ENCODE measurements at places on chromosomes 2 and 18. TPM values are rescaled to one million over a fixed set of nuclear protein-coding genes. Genes with fewer than 3 reads are reported as not detected.

- H3K4me1 ChIP-seq = no peaks in the 10 kb centered on the region
- no peak for DNase-seq
- H3K27ac ChIP-seq = no peak overlapping the region
- no peaks in the 10 kb centered on the region for H3K27me3 ChIP-seq
Observed at GRCh38 chr2:489838-490237, 187.4 kb downstream of the TMEM18 start.

DNA sequence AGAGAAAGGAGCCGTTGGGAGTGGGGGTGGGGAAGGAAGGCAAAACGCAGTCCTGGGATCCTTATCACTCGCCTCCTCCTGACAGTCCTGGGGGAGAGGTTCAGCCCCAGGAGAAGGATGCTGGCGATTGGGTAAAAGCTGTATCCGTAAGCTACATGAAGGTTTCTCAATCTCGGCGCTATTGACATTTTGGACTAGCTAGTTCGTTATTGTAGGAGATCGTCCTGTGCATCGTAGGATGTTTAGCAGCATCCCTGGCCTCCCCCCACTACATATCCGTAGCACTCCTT, 511 bp upstream of the TP53I3 start:
- H3K27me3 ChIP-seq = no peaks in the 10 kb centered on the region
- peaks cover 12% of the 10 kb centered on the region for H3K4me1 ChIP-seq
- H3K27ac ChIP-seq = no peak overlapping the region
- H3K4me3 ChIP-seq = peak overlapping the region; percentile 75
- DNase-seq = no peak

GRCh38 chr2:30178618-30179434, 32.0 kb downstream of the YPEL5 start:
- H3K27me3 ChIP-seq = no peaks in the 10 kb centered on the region
- H3K36me3 ChIP-seq = no peaks in the 10 kb centered on the region
- DNase-seq = peak; percentile 29
- H3K27ac ChIP-seq = no peak overlapping the region
- no peak overlapping the region for H3K4me3 ChIP-seq
- no peaks in the 10 kb centered on the region for H3K4me1 ChIP-seq

DNA sequence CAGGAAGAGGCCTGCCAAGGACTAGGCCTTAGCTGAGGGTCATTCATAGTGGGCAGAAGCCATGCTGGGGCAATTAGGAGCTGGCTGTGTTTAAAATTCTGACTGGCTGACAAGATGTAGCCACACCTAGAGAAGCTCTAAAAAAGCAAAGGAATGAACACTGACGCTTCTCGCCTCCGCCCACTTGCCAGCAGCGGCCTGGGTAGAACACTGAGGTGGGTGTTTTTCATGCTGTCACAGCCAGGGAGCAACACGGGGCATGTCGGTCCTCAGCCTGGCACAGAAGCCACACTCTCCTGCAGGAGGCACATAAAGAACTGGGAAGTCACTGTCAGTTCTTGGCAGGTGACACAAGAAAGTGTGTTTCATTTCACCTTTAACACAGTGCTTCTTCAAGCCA, 10.4 kb downstream of the CHST10 start:
- no peaks in the 10 kb centered on the region for H3K4me1 ChIP-seq
- H3K4me3 ChIP-seq = no peak overlapping the region
- no peaks in the 10 kb centered on the region for H3K27me3 ChIP-seq
- H3K36me3 ChIP-seq = peaks cover 6% of the 10 kb centered on the region
- no peak overlapping the region for H3K27ac ChIP-seq

DNA sequence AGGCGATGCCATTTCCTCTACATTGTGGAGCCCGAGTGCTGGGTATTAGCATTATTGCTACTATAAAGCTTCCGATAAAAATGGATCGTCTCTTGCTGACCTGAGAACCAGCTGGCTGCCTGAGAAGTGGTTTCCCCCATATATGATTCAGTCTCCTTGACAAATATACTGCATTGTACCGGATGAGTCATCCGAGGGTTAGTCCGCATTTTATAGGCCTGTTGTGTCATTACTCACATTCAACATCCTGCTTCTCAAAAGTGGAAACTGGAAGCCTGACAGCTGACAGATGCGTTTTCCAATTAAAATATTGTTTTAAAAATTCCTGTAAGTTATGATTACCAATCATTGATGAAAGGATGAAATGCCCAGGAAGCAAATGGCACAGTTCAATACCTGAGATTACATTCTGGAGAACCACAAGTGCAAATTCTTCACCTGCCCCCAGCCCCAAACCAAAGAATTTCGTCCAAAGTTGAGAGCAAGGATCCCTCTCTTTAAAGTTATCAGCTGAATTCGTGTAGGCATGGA, 65.7 kb downstream of the SPRED2 start:
- no peak overlapping the region for H3K27ac ChIP-seq
- no peak for DNase-seq
- no peaks in the 10 kb centered on the region for H3K27me3 ChIP-seq
- peaks cover 11% of the 10 kb centered on the region for H3K4me1 ChIP-seq
- H3K4me3 ChIP-seq = no peak overlapping the region

DNA sequence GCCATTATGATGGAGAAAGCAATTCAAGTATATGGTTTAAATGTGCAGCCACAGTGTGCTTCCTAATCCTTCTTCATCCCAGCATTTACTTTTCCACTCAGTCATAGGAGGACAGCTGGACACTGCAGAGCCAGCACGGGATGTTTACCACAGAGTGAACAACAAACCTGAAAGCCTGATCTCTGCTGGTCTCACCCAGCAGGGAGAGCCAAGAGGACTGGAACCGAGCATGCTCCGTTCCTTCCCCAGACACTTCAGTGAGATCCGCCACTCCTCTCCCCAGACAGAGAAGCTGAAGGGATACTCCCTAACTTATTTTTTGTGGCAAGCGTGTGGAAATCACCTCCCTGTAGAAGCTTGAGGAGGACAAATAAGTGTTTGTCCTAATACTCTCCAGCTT, 23.2 kb upstream of the GORASP2 start:
- DNase-seq = no peak
- H3K27me3 ChIP-seq = no peaks in the 10 kb centered on the region
- no peaks in the 10 kb centered on the region for H3K4me1 ChIP-seq
- H3K36me3 ChIP-seq = no peaks in the 10 kb centered on the region
- no peak overlapping the region for H3K4me3 ChIP-seq

- H3K27ac ChIP-seq = no peak overlapping the region
- H3K4me3 ChIP-seq = no peak overlapping the region
- DNase-seq = no peak
- no peaks in the 10 kb centered on the region for H3K27me3 ChIP-seq
- H3K36me3 ChIP-seq = no peaks in the 10 kb centered on the region
Observed at GRCh38 chr2:29527947-29528346, 393.4 kb downstream of the ALK start.

HOXD11 gene
- not detected for total RNA-seq

UBXN4 gene
- total RNA-seq = 113 TPM

GRCh38 chr18:28729321-28729720, 552.4 kb upstream of the CDH2 start:
- H3K27me3 ChIP-seq = no peaks in the 10 kb centered on the region
- no peak overlapping the region for H3K4me3 ChIP-seq
- no peak for DNase-seq
- H3K27ac ChIP-seq = no peak overlapping the region
- no peaks in the 10 kb centered on the region for H3K4me1 ChIP-seq
- H3K36me3 ChIP-seq = no peaks in the 10 kb centered on the region

GRCh38 chr2:12718015-12718671, 1.4 kb downstream of the TRIB2 start:
- H3K4me1 ChIP-seq = peaks cover 41% of the 10 kb centered on the region
- no peaks in the 10 kb centered on the region for H3K27me3 ChIP-seq
- peak overlapping the region; percentile 89 for H3K27ac ChIP-seq
- H3K4me3 ChIP-seq = peak overlapping the region; percentile 99

DNA sequence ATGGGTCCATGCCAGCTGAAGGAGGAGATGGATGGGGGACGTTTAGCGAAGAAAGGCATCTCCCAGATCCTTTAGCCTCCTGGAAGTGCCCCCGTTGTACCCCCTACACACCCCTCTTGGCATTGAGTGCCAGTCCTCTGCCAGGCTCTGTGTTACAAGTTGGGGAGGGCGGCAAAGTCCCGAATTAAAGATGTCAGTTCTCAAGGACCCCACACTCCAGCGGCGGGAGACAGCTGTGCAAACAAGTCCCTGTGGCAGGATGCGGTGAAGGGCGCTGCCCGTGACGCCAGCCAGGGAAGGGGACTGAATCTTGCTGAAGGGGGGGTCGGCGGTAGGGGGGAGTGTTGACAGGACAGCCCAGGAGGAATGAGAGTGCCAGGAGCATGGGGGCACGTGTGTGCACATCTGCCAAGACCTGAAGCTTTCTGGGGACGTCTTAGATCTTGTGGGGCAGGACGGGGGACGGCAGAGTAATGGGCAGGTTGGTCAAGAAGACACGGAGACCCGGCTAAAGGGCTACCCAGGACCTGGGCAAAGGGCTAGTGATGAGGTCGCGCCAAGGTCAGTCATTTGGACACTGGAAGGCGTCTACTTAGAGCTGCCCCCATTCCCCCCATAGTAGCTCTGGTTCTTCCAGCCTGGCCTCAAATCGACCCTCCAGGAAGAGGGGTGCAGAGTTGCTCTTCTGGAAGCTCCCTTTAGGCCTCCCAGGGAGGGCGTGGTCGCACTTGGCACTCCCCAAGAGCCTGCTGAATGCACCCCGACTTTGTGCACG, 2.8 kb upstream of the CTDSP1 start:
- DNase-seq = no peak
- H3K4me3 ChIP-seq = peak overlapping the region; percentile 75
- H3K4me1 ChIP-seq = peaks cover 69% of the 10 kb centered on the region
- peak overlapping the region; percentile 88 for H3K27ac ChIP-seq

All from B cell (primary cell).